T follicular helper cell (primary cell): ENCODE measurements at places on chromosomes 16 and 17.

DNA sequence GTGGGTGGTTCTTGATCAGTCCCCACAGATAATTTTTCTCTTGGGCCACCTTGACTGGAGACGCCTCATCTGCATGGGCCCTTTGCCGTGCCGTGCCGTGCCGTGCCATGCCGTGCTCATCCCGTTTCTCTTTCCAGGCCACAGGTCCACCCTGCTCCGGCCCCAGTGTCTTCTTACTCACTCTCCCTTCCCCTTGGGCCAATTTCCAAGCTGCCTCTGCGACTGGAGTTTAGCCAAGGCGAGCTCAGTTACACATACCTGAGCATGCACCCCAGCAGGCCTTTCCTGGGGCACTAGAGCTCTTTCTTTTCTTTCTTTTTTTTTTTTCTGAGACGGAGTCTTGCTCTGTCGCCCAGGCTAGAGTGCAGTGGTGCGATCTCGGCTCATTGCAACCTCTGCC is 40.5 kb upstream of the MGAT5B start:
- no peak for DNase-seq

GRCh38 chr16:56879276-56879675 is 14.3 kb downstream of the SLC12A3 start:
- DNase-seq = no peak

DNA sequence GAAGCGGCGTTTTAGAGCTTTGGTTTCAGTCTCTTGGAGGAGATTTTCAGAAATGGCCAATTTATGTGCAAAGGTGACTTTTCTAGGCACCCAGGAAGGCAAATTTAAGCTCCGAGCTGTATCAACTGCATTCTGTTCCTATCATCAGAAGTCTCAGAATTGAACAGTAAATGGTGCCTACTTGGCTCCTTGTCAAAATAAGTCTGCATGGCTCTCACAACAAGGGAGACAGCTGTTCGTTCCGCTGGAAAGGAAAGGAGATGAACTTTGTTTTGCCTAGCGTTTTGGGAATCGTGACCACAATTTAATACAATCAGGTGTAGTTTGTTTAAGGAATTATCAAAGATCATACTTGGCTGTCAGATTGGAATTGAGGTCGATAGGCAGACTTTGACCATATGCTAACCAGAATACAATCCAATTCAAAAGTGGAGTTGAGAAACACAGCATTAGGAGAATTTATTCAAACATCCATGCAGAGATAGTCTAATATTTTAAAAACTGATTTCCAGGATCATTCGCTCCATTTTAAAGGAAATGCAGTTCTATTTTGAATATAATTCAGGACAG is 139.4 kb downstream of the CPPED1 start:
- DNase-seq = no peak

- no peak for DNase-seq
Observed at GRCh38 chr17:70119983-70120382, 45.0 kb downstream of the KCNJ16 start.

DNA sequence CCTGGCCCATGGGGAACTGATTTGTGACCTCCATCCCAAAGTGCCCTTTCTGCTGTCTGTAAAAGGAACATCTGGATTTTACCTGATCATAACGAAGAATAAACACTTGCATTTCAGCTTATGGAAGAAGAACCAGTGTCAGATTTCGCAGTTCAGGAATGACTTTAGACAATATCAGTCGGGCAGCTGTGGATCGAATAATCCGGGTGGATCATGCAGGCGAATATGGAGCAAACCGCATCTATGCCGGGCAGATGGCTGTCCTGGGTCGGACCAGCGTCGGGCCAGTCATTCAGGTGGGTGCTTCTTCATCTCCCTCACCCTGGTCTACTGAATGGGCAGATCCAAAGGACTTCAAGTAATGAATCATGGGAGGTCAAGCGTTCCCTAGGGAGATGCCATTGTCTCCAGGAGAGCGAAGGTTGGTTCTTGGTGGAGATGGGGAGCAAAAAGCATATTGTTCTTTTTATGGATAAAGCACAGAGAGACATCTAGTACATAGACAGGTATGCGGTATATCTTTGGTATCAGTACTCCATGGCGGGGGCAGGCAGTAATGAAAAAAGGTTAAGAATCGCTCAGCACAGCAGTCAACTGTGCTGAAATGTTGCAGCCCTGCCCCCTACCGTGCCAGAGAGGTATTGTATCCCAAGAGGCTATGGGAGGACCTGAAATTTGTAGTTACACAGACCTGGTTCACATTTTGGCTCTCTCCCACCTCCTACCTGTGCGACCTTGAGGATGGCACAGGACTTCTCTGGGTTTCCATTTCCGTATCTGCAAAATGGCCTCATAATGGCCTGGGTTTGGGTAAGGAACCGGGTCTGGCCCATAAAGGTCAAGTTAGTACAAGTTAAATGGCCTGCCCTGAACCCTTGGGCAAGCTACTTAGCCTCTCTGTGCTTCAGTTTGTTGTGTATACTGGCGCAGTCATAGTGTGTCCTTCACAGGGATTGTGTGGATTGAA is 4.7 kb downstream of the COQ7 start:
- DNase-seq = peak; percentile 26

GRCh38 chr17:47855737-47856136 is 4.8 kb upstream of the SP6 start:
- DNase-seq = no peak

- no peak for DNase-seq
Observed at GRCh38 chr17:76696763-76697701, 13.7 kb downstream of the MXRA7 start.

GRCh38 chr17:83012200-83012785 is 67.1 kb upstream of the METRNL start:
- no peak for DNase-seq

DNA sequence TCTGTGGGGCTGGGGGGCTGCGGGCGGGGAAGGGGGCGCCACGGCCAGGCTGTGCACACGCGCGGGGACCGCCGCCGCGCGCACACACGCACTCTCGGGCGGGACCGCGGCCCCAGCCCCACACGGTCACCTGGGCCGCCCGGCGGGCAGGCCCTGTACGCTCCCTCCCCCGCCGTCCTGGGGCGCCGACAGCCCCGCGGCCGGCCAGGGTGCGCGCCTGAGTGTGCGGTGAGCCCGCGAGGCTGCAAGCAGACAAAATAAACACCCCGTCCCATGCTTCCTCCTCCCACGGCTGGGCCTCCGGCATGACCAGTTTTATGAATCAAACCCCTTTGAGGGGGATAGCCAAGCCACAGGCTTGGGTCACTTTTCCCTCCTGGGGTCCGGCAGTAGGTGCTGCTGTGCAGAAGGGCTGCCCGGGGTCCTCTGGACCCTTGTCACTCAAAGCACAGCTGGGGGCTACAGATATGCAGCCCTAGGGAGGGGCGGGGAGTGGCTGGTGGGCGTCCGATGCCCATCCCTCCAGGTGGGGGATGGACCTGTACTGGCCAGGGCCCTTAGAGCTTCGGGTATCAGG is 441 bp downstream of the VASN start:
- no peak for DNase-seq

- no peak for DNase-seq
Observed at GRCh38 chr17:56451629-56452028, 141.9 kb upstream of the NOG start.

DNA sequence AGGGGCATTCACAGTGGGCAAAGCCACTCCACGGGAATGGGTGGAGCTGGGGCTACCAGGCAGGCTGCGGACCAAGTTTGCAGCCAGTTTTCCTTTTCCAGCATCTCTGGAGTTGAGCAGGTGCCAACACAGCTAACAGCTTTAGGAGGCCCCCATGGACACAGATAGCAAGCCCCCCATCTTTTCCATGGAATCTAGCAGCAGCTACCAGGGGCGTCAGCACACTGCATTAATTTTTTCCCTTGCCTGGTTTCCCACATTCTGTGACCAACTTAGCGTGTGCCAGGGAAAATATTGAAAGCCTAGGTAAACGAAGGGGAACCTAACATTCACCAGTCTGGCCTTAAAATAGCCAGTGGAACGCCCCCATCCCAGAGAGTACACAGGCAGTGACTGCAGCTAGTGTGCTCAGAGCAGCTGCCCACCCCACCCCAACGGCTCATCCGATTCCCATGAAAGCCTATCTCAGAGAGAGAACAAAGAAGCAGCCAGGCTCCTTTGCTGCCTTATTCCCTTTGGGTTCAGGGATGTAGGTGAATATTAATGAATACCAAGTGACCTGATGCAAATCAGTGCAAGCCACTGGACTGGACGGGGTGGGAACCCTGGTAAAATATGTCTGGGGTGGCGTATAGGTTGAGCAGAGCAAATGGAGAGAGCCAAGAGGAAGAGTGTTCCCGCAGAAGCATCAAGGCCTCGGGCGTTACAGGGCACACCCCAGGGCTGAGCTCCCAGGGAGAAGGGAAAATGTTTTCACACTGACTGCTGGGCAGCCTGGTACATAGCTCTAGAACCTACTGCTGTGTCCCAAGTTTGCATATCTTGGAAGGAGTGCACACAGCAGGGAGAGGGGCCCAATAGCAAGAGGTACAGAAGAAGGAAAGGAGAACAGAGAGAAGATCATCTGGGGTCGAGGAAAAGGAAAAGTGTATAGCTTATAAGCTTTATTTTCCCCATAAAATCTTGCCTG is 73.9 kb upstream of the SOX9 start:
- DNase-seq = no peak

GRCh38 chr17:35086931-35087573 is 23.5 kb upstream of the RFFL start:
- DNase-seq = no peak
